ENCODE measurements at places on chromosomes 6 and 20.

DNA sequence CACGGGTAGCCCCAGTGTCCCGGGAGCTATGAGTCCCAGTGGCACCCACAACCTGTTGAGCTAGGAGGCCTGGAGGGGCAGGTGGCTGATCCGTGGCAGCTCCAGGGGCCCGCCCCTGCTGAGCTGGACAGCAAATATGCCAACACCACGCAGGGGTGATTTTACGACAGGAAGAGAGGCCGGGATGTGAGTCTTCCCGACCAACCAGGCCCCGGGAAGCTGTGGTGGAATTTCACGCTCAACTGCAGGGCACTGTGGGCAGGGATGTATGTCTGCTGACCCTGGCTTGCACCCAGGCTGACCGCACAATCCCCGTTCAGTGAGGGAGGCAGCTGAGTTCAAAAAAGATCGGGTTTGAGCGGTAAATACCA lies 183.9 kb downstream of the ERMARD start:
- DNase-seq = no peak

GRCh38 chr6:111205502-111205901 lies 118.2 kb downstream of the SLC16A10 start:
- no peak for DNase-seq

DNA sequence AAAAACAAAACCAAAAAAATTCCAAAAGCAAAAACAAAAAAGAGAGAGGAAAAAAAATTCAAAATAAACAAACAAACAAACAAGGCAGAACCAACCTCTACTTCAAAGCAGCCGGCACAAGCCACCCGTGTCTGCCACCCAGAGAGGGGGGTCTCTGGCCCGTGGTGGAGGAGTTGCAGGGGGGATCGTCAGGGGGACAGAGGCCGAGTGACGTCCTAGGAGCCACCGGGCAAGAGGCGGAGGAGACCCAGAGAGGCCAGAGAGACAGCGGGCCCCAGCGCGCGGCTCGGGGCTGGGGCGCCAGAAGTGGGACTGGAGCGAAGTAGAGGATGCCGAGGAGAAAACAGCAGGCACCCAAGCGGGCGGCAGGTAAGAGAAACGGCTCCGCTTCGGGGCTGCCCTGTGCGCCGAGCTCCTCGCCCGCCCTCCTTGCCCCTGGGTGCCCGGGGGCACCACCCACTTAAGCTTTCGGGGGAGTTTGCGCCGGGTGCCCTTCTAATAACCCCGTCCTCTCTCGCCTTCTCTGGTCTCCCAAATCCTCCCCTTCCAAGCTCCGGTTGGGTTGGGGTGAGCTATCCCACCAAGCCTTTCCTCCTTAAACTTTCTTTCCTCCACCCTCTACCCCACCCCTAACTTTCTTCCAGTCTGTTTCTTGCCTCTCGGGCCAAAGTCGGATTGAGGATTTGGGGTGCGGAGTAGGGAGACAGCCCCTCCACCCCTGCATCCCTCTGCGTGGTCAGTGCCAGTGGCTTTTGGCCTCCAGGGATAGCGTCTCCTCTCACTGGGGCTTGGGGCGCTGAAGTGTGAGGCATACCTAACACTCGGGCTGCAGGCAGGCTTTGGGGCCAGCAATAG lies 1.0 kb downstream of the TSHZ2 start:
- DNase-seq = peak; percentile 40

GRCh38 chr20:25453035-25453810 lies 45.8 kb downstream of the GINS1 start:
- no peak for DNase-seq

- DNase-seq = no peak
These were observed 20.8 kb upstream of the TRAF3IP2 start for GRCh38 chr6:111626441-111626840.

Data from activated CD4-positive, alpha-beta T cell treated with anti-CD3 and anti-CD28 coated beads, Interleukin-2, amount 50 U/mL, for 48 hours (primary cell).